Ammon's horn (tissue), 1 donor: ENCODE measurements at places on chromosomes 1 and 21.

- DNase-seq: no peak
These were observed 29.2 kb upstream of the AGPAT3 start for GRCh38 chr21:43835861-43836260.

GRCh38 chr1:101757985-101758384, 238.7 kb downstream of the OLFM3 start:
- no peak for DNase-seq

DNA sequence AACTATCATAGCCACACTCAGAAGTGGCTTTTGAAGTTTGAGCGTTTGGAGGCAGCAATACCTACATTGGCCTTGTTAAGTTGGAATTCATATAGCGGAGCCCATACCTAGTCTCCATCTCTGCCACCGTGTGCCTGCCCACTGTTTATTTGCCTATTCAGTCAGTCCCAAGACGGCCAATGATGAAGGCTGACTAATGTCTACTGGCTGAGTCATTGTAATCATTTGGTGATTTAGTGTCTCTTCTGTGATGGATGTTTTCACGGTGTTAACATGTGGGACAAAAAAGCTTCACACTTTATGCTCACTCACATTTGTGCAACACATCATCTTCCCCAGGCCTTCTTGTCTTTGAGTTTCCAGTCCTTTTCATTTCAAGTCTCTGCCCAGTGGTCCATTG, 92.6 kb upstream of the PBX1 start:
- no peak for DNase-seq

DNA sequence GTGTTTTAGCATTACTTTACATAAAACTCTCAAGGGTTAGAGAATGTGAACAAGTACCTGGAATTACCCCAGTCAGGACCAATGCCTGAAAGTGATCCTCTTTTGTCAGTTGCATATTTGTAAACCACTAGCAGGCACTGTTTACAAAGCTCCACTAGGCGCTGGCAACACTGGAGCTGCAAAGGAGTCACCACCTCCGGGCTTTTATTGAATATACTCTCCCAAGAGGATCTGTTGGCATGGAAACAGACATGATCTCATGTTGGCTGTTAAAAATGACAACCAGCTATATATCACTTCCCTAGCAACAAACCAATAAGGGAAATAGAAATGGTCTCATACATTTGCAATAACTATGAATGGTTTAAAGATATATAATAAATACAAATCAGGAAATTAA, 116.0 kb downstream of the TTLL7 start:
- no peak for DNase-seq

DNA sequence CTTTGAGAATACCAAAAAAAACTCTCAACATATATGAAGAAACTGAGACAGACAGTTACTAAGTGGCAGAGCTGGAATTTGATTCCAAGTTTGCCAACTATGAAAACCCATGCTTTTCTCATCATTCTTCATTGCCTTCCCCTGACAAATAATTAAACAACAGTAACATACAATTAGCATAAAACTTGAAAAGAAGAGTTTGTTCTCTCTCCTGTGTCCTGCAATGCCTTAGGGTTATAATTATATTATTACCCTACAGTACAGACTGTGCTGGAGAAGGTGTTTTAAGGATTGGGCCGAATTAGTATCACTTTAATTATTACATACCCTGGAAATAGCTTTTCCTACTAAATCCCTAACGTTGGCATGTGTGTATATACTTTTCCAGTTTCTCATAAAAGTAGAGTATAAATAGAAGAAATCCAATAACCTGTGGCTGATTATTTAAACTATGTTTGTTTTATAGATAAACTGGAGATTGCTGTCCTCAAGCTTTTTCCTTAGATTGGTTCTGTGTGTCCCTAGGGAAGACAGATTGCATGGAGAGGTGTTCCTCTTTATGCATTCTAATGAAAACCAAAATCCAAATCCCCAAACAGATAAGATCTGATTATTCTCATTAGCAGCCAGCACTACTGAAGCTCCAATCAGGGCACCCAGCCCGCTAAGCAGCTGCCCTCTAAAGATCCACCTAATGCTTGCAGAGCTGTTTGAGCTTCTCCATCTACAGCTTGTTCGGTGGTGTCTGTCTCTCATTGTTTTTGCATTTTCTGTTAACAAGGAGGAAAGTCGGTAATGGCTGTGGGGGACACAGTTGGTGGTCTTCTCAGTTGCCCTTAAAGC, 156.3 kb downstream of the TM2D1 start:
- DNase-seq: peak; percentile 15

DNA sequence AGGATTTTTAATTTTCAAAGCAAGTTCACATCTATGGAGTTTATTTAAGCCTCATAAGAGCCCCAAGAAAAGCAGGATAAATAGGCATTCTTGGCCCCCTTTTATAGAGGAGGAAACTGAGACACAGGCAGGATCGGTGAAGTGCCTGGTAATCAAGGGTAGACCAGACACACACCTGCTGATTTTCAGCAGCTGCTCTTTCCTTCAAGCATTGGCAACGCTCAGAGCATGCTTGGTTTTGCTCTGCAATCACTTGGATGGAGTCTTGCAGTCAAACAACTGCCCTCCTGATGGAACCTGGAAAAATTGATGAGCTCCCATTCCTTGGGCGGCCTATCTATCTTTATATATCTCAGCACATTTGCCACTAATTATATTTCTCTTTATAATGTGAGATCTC, 478.9 kb upstream of the CAMK1G start:
- DNase-seq: no peak

GRCh38 chr1:19439464-19440171, 45.7 kb downstream of the CAPZB start:
- DNase-seq: peak; percentile 76

DNA sequence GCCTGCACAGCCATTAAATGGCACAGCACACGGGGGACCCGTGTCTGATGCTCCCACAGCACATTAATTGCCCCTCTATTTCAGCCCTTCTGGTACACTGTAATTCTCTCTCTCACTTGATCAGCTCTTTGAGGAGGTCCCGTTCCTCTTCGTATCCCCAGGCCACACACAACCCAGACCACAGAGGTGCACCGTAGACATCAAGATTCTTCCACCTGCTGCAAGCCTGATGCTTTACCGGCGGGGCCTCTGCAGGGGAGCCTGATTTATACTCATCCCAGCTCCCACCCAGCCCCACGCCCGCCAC, 759 bp downstream of the SMYD3 start:
- DNase-seq: no peak

GRCh38 chr1:236741753-236742152, 53.3 kb upstream of the MTR start:
- no peak for DNase-seq

- no peak for DNase-seq
These were observed 55.1 kb downstream of the PTGER3 start for GRCh38 chr1:70992521-70992920.

GRCh38 chr21:45507523-45507875, 34.7 kb downstream of the SLC19A1 start:
- no peak for DNase-seq

GRCh38 chr21:42223826-42224575, 5.1 kb downstream of the ABCG1 start:
- no peak for DNase-seq

DNA sequence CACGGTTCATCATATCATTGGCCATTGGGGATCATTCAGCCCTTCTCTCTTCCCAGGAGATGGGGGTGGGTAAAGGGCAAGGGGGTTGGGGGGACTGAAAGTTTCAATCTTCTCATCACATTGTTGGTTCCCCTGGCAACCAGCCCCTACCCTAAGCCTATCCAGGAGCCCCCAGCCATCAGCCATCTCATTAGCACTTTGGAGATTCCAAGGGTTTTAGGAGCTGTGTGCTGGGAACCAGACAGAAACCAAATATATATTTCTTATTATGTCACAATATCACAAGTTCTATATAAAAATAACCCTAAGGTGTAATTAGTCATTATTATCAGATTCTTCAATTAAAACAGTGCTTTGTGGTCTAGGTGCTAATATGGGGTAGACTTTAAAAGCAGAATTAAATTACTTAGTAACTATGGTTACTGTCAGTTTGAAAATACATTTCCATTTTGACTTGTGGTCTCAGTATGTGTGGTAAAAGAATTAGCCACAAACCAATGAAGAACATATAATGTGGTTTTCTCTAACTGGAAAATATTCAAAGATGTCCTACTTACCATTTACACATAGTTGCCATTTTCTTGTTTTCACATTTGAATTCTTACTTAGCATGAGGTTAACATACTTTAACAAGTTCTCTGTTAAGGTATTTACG, 28.1 kb downstream of the IL23R start:
- DNase-seq: no peak

DNA sequence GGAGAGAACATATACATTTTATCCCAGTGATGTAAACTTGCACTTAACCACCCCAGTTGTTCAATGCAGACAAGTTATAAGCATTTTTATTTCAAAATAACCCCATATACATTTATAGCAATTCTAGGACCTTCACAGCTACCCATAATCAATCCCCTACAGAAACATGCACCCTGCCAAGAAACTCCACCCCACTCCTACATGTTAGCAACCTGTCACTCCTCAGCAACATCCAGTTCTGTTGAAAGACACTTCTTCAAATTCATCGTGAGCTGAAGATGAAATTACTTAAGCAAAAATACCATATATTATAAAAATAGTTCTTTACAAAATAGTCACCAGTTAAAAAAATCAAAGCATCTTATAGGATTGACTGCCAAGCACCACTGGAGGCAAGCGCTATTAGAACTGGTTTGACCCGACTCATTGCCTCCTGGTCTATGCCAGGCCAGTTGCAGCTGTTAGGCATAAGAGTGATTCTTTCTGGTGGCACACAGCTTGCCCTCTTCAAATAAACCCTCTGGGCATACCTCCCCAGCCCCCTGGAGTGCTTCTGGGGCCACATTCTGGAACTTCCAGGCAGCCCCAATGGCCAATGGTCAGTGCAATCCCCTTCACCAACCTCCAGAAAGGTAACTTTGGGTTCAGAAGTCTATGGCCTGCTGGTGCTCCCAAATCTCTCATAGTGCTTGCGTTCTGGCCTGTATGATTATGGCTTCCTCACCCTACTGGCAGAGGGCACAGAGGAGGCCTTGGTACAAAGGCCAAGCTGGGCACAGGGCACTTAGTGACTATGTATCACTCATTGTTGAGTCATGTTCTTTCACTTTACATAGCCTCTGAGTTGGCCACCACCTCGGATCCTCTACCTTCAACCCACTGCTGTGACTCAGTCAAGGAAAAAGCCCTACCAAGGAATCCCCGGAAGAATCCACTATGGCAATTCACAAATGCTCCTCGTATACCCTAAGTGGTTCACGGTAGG, 72.2 kb upstream of the RALGPS2 start:
- DNase-seq: no peak

DNA sequence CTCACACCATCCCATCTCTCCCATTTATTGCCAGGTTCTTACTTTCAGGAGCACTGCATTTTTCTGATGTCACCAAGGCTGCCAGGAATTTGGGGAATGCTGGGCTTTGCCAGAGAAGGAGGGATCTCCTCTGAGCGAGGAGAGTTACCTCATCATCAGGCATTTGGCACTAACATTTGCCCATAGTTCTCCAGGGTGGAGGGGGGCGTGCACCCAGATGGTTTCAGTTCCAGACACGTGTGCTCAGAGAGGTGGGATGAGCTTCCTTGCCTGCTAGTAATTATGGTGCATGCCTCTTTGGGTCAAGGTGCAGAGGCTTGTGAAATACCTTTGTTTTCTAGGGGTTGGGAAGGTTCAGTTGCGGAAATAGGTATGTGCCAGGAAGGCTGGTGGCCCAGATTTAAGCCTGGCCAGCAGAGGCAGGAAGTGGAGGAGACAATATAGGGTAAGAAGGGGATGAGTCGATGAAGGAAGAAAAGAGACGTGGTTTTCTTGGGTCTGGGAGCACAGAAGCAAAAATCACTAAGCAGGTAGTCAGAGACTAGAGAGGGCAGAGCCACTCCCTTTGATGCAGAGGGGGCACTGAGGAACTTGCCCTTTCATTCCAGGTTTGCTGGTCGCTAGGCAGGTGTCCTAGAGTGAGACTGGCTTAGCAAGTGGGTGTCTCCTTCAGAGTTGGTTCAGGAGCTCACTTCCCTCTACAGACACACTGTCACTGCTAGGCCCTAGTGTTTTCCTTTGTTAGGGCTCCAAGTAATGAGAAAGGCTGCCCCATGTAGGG, 7.2 kb downstream of the TUFT1 start:
- DNase-seq: no peak

- no peak for DNase-seq
These were observed 121.8 kb upstream of the ERRFI1 start for GRCh38 chr1:8147956-8148355.

- DNase-seq: no peak
These were observed 151.0 kb upstream of the KCNJ6 start for GRCh38 chr21:38067086-38067739.

- DNase-seq: no peak
These were observed 618.6 kb downstream of the RWDD3 start for GRCh38 chr1:95852483-95853070.

DNA sequence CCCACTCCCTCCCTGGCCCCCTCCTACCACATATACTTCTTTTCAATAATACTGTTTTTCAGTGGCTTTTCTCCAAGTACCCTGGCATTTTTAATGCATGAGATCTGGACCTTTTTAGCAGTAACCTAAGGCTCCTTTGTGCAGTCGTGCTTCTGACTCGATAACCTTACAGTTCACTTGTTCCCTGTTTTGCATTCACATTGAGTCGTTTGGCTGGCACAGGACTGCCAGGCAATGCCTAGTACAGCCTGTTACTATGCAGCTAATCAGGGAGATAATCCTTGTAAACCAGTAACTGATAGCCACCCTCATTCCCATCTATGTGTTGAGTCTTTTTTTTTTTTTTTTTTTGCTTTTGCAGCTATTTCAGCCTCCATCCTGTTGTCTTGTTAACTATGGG, 3.7 kb downstream of the ATP1B1 start:
- peak; percentile 66 for DNase-seq

DNA sequence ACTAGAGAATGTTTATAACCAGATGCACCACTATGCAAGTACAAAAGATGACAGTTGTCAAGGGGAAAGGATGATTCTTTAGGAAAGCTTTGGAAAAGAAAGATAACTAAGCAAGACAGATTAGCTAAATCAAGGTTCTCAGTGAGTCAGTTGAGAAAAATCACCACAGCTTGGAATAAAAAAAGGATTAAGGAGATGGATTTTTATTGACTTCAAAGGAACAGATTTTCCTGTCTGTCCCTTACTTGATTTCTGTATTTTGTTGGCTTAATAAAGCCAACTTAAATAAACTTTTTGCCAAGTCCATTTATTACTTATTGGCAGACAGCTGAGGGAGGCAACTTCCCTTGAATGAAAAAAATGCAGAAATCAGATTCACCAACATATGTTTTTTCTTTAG, 93.9 kb downstream of the NR5A2 start:
- no peak for DNase-seq
